CD4-positive, alpha-beta T cell treated with Interleukin-17A for 1 hour (primary cell): ENCODE measurements at places on chromosomes 5 and 9.

GRCh38 chr5:122755783-122756182 is 19.1 kb upstream of the SNX2 start:
- DNase-seq = no peak

GRCh38 chr9:4416467-4416866 is 73.8 kb upstream of the SLC1A1 start:
- no peak for DNase-seq

GRCh38 chr9:69589156-69589555 is 83.0 kb downstream of the APBA1 start:
- DNase-seq = no peak

DNA sequence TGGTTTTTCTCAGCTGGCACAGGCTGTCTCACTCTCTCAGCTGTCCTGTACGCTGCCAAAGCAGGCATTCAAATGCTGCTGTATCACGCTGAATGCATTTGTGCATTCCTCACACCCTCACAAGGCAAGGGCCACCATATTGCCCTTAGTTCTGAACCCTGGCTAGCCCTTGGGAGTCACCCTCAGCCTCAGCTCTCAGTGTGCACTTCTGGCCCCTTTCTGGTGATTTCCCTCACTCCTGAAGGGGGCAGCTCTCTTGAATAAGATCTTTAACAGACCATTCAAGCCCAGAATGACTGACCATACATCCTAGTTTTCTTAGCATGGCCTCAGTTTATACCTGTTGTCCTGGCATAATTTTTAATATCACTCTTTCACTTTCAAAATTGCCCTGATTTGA is 84.3 kb downstream of the HTR1A start:
- DNase-seq = no peak
